ENCODE measurements at places on chromosomes 3 and 15. TPM values are rescaled to one million over a fixed set of nuclear protein-coding genes. Genes with fewer than 3 reads are reported as not detected.

Gene CLDN1
- 0.67 TPM for total RNA-seq

GRCh38 chr3:66419036-66419435 lies 81.8 kb downstream of the LRIG1 start:
- no peak for DNase-seq

Gene MELTF
- 4.8 TPM for total RNA-seq

Gene LRRC31
- not detected for total RNA-seq

Gene VPS8
- 20.3 TPM for total RNA-seq

GRCh38 chr3:133987948-133988484 lies 41.7 kb downstream of the SLCO2A1 start:
- no peak for DNase-seq

Gene TJP1
- total RNA-seq: 57.2 TPM

Gene APBA2
- total RNA-seq: 13.9 TPM

Gene CFAP100
- total RNA-seq: 1.5 TPM

- no peak for DNase-seq
Observed at GRCh38 chr3:197257711-197258110, 40.7 kb downstream of the DLG1 start.

Gene CLDN16
- total RNA-seq: 0.96 TPM

- DNase-seq: no peak
Observed at GRCh38 chr3:59654123-59654479, 604.3 kb upstream of the CFAP20DC start.

Gene PLAAT1
- total RNA-seq: 3.7 TPM

Gene CAMK2N2
- 1.5 TPM for total RNA-seq

Measured in H7 (cell line).